Head of caudate nucleus (tissue), 42 donors: ENCODE measurements at places on chromosomes 13 and 19.

DNA sequence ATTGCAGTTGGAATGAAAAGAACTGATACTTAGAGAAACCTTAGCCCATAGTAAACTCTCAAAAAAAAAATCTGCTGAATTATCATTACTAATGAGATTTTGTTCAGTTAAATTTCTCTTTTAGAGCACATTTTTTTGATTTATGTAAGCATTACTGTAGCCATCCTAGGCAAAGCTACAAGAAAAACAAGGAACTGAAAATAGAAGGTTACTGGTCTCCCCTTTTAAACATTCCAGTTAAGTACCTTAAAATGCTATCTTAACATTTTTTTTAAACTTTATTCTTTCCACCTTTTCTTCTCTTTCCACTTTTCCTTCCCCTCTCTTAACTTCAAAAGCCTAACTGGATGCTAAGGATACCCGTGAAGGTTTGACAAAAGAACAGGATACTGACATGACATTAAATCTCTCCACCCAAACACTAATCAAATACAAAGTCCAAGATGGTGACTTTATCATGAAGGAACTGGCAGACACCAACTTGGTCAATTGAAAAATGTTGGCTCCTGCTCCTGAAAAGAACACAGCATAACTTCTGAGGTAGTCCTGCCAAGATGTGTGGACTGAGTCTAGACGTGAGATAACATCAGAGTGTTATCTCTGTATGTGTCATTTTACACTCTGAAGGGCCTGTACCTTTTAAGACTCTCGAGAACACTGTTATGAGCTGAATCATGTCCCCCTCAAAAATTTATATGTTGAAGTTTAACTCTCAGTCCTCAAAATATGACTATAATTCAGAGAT is 29.5 kb upstream of the SACS start:
- DNase-seq: no peak

DNA sequence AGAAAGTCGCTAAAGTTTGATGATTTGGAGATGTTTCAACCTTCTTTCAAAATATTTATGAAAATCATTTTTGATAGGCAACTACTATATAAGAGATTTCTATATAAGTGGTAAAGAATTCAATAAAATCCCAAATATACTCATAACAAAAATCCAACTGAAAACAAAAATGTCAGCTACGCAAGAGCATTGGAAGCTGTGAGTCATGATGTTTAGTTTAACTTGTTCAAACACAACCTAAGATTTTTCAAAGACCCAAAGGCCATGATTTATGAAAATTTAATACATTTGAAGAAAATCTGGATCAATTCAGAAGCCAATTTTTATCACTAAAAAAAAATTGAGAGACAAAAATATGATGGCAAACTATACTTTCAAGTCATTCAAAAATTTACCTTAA is 226.6 kb downstream of the MZT1 start:
- no peak for DNase-seq

DNA sequence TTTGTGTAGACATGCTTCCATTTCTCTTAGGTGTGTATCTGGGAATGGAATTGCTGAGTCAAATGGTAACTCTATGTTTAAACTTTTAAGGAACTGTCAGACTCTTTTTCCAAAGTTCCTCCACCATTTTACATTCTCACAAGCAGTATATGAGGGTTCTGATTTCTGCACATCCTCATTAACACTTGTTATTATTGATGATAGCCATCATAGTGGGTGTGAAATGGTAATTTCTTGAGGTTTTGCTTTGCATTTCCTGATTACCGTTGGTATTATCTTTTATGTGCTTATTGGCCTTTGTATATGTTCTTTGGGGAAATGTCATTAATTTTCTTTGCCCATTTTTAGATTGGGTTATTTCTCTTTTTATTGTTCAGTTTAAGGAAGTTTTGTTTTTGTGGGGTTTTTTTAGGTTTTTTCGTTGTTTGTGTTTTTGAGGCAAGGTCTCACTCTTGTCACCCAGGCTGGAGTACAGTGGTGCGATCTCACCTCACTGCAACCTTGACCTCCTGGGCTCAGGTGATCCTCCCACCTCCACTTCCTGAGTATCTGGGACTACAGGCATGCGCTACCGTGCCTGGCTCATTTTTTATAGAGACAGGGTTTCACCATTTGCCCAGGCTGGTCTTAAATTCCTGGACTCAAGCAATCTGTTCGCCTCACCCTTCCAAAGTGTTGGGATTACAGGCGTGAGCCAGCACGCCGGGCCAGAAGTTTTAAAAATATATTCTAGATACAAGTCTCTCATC is 34.3 kb downstream of the NAA16 start:
- DNase-seq: no peak

DNA sequence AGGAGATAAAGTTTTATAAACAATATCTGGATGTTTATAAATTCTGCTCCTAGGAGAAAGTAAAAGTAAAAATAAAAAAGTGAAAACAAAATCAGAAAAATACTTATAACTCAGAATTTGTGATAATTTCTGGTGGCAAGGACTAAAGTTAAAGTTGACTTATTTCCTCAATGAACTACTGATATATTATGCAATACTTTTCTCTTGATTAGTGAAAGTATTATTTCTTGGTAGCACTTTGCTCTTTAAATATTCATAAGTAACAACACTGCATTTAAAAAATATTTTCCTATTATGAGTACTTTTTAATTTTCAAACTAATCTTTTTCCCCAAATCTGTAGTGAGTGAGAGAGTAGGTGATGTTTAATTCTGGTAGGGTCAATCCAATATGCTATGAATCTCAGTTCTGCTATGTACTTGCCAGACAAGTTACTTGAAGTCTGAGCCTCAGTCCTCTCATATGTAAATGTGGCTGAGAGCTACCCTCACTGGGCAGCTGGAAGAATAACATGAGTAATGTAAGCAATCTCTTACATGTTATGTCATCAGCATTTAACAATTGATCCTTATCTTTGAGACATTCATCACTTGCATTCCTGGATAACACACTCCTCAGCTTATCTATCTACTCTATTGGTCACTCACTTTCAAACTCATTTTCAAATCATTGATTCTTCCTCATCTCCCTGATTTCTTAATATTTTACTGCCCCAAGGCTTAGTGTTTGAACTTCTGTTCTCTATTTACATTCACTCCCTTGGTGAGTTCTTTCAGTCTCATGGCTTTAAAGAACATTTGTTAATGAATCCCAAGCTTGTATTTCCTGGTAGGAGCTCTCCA is 239.0 kb downstream of the RGCC start:
- no peak for DNase-seq

DNA sequence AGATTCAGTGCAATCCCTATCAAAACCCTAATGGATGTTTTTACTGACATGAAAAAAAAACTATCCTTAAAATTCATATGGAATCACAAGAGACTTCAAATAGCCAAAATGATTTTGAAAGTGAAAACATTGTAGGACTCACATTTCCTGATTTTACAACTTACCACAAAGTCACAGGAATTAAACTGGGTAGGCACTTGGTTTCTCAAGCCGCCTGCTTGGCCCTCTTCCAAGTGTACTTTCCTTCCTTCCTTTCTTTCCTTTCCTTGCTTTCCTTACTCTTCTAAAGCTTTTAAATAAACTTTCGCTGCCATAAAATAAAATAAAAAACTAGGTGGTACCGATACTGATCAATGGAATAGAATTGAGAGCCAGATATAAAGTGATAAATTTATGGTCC is 21.0 kb upstream of the CD33 start:
- DNase-seq: no peak

DNA sequence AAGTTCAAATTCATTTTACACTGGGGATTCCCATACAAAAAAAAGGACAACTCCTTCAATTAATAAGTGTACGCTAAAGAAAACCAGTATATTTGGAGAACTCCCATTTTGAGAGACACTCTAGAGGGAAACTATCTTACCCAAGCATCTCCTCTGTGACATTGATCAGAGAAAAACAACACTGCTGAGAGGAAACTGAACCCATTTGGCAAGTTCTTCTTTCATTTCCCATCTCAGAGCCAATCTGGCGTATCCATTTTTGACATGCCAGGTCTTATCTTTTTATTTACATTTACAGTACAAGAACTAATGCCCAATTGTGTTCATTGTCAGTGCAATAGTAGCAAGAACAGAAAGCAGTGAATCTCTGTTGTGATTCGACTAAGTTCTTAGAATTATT is 30.1 kb downstream of the LIG4 start:
- DNase-seq: no peak

DNA sequence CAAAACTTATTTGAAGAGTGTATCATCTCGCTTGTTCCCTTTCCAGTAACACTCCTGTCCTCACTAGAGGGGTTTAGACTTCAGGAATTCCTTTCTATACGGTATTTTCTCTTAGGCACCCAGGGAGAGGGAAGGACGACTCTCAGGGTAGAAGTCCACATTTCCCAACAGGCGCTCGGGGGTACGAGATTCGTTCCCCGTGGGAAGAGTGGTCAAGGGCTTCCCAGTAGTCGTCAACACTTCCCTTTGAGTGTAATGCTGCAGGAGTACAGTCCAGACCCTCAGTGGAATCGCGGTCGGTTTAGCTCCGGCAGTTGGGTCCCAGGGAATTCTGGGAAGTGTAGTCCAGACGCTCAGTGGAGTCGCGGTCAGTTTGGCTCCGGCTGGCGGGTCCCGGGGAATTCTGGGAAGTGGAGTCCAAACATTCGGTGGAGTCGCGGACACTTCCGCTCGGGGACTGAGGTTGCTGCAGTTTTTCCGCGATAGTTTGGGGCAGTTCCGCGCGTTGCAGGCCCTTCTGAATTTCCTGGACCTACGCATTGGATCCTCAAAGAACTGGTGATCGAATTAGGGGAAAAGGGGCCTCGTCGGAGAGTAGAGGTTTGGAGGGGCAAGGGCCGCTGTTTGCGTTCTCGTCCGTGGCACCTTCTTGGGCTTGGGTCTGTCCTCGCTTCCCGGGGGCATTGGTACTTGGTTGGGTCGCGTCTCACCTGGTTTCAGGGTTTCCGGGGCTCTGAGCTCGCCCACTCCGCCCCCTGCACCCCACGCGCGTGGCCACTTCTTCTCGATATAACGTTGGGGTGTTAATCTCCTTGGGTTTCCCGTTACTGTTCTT is at the start of gene ZNF224:
Gene ZNF224 (plus strand): TSS at position 431 of the 835 bp plus-strand sequence. CDS start 3,513 bp downstream, outside the sequence.
- DNase-seq: peak; percentile 96

GRCh38 chr19:1929021-1929742 is 11.8 kb upstream of the CSNK1G2 start:
- DNase-seq: peak; percentile 85

- DNase-seq: no peak
Measured at GRCh38 chr13:112486386-112487126, 101.4 kb downstream of the TUBGCP3 start.

GRCh38 chr13:112658808-112659207 is 31.0 kb upstream of the ATP11A start:
- DNase-seq: no peak

- DNase-seq: no peak
Measured at GRCh38 chr13:86000546-86000945, 201.3 kb upstream of the SLITRK6 start.

GRCh38 chr13:105904034-105904742 is 631.3 kb downstream of the EFNB2 start:
- no peak for DNase-seq

- DNase-seq: no peak
Measured at GRCh38 chr13:19984430-19985218, 26.1 kb downstream of the ZMYM2 start.

- no peak for DNase-seq
Measured at GRCh38 chr13:29279356-29280254, 315.9 kb downstream of the SLC7A1 start.

DNA sequence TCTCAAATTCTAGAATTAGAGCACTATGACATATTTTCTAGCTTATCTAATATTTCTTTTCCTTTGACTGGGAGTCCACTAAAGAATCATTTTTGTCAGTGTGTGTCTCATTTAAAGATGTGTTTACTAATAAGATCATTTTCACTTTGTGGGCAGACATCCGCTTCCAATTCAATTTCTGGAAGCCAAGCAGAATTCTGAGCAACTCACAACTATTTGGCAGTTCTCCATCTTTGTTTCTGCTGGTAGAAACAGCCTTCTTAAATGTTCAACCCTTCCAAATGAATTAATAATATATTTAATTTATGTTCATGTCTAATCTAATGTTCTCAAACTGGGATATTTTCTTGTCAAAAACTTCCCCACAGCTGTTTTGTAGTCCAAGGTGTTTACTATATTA is 411.8 kb downstream of the KCTD12 start:
- no peak for DNase-seq

- DNase-seq: no peak
Measured at GRCh38 chr13:75790198-75790970, 154.3 kb downstream of the LMO7 start.

- DNase-seq: no peak
Measured at GRCh38 chr13:84553227-84553626, 671.0 kb upstream of the SLITRK1 start.

GRCh38 chr13:76717092-76717491 is 169.1 kb downstream of the KCTD12 start:
- DNase-seq: no peak

DNA sequence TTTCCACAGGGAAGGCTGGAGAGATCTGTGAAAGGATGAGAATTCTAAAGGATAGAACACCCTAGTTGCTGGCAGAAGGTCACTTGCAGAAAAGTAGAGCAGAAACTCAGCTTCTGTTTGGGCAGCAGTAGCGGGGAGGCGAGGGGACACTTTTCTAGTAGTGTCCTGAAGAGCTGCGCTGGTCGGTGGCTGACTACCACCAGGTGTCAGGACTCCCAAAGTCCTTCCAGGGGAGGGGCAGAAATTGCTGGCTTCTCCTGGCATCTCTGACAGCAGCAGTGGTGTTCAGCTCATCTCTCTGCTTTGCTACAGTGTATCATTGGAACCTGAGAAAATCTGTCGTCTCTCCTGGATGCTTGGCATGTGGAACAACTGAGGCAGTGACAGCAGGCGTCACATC is 120.9 kb downstream of the ZDHHC20 start:
- no peak for DNase-seq

- no peak for DNase-seq
Measured at GRCh38 chr13:23956106-23956505, 58.8 kb upstream of the C1QTNF9B start.

DNA sequence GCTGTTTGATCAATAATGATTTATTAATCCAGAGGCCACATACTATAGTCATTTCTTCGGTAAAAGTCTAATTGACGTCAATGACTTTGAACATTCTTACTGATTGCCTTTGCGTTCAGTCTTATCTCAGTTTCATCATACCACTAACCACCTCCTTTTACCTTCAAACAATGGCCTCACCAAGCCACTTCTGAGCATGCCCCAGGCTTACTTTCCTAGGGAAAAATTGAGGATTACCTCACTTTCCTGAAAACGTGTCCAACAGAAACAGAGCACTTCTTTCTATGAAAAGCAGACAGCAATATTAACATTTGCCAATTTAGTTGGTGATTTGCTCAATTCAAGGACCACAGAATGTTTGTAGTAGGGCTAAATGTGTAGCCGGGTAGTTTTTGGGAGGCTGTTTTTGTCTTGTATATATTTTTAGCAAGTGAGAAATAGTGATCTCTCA is 157.6 kb downstream of the KLF5 start:
- DNase-seq: no peak

- DNase-seq: no peak
Measured at GRCh38 chr13:74825152-74825937, 656.6 kb downstream of the TBC1D4 start.
